ENCODE measurements at places on chromosomes 7 and 10.

DNA sequence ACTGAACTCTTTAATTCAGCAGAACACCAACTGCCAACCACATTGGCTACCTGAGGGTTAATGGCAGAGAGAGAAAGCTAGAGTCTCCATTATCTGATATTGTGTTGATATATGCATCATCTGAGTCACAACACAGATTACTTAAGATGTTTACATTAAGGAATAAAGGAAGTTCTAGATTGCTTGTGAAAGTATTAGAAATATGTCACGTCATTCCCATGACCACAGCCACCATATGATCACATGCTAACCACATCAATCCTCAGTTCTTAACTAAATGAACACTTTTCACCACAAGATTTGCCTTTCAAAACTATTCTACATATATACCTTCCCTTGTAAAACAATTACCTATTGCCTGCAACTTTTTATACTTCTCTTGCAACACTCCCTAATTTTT lies 337.9 kb downstream of the FGFR2 start:
- DNase-seq, result no peak

- no peak for DNase-seq
These were observed 147.1 kb upstream of the GHITM start for GRCh38 chr10:83991986-83992753.

- DNase-seq, result no peak
These were observed 449.1 kb downstream of the KCNMA1 start for GRCh38 chr10:77188521-77188920.

GRCh38 chr7:26135076-26135475 lies 16.9 kb upstream of the NFE2L3 start:
- no peak for DNase-seq

GRCh38 chr10:12350167-12350872 lies 973 bp downstream of the CAMK1D start:
- DNase-seq, result no peak

DNA sequence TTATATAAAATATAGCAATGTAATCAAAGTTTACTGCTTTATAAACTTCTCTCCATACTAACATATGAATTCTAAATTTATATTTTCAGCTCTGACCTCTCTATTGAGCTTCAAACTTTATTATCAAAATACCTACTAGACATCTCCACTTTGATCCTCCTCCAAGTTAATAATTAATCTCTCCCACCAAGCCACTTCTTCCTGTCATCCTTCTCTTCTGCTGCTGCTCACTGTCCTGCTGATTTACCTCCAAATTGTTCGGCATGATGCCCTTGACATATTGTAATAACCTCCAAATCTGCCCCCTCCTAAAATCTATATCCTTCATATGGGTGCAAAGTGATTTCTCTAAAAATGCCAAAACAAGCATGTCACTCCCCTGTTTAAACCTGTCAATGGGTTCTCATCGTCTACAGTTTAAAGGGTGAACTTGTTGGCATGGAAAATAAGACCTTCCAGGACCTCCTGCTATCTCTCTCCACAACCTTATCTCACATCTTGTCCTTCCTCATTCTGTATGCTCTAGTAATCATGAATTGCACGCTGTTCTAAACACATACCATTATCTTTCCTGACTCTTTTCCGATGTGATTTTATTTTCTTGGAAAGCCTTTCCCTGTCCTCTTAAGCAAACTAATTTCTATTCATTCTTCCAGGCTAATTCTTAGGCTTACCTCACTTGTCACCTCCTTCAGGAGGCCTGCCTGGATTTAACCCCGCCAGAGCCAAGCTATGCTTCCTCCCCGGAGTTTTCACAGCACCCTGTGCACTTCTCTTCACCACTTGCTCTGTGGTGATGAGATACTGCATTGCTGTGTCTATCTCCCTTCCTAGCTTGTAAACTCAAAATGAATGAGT lies 52.1 kb upstream of the STK17A start:
- no peak for DNase-seq

Data from DMS153 (cell line).